ENCODE measurements at places on chromosomes 2 and 18.

- no peak for DNase-seq
Observed at GRCh38 chr2:25044990-25045389, 3.1 kb downstream of the EFR3B start.

- DNase-seq, result no peak
Observed at GRCh38 chr18:59665057-59666006, 31.9 kb downstream of the CCBE1 start.

DNA sequence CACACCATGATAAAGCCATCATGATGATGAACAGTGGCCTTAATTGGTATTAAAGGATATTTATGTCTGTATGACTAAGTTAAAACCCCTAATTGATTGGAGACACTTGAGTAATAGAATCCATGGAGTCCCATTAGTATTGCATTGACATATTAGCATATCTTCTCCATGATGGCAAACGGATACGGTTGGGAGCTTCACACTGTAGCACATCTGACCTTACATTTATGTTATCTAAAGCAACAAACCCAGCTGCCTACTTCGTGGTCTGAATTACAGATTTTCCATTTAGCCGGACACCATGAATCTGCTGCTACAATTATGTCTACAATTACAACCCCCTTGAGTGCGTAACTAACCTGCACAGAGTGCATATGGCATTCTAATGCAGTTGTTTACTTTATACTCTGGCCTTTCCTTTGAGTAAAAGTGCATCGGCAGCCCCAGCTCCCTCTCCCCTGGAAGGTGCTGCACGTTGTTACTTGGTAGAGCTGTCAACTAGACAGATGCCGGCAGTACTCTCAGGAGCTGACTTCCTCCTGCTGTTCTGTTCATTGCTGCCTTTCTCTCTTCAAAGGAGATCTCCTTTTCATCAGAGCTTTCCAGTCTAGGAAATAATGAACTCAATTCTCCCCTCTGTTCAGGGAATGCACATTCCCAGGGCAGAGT, 92.1 kb downstream of the LRRC30 start:
- DNase-seq, result no peak

DNA sequence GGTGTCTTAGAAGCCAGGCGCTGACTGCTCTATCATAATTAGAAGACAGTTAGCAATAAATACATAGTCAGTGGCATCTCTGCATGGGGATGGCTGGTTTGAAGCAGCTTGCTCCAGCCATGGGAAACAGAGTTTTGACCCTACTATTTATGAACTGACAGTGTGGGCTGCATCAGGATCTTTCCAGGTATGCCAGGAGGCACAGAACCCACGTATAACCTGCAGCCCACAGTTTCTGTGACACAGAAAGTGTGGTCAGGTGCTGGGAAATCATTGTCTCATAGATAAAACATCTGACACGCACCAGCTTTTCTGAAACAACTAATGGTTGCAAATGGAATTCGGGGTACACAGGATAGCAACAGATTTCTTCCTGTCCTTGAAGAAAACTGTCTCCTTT, 34.7 kb downstream of the INPP4A start:
- DNase-seq, result no peak

DNA sequence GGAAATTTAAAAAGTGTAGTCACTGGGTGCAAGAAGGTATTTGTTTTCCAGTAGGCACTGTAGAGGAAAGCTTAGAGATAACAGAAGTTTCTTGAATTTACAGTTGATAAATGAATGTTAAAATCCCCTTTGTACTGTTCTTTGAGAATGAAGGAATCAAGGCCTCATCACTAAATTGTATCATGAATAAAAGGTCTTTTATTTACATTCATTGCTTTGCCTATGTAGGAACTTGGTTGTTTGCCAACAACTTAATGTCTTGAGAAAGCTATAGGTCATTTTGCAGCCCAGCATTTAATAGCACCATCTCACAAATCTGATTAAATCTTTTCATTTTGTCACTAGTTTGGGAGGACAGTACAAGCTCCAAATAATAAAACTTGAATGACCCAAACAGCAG, 213.9 kb upstream of the ITGA4 start:
- DNase-seq, result no peak

- DNase-seq, result no peak
Observed at GRCh38 chr2:178422097-178422496, 28.9 kb downstream of the PRKRA start.

DNA sequence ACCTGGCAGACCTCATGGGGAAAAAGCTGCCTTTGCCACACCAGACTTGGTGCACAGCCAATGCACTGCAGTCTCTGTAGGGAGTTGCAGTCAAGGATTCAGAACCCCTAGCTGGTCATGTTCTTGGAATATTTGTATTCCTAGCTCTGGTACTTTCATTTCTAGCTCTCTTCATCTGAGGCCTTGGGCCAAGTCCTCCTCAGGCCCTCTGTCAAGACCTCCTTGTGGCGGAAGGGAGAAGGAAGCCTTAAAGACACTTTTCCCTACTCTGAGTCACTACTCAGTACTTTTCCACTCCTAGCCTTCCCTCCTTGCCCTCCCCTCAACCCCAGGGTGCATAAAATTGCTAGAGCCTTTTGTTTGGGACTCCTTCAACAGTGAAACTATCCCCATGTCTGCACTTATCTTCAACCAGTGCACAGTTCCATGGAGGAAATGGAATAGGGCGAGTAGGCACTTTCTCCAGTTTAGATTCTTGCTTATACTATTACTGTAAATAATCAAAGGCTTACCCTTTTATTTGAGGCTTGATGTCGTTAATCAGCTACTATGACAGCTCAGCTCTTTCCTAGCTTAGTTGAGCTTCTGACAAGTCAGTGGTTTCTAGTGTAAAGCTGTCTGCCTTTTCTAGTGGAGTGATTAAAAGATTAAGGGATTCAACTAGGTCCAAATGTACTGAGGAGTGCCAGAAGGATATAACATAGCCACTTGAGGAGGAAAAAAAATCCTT, 15.8 kb downstream of the M1AP start:
- no peak for DNase-seq

DNA sequence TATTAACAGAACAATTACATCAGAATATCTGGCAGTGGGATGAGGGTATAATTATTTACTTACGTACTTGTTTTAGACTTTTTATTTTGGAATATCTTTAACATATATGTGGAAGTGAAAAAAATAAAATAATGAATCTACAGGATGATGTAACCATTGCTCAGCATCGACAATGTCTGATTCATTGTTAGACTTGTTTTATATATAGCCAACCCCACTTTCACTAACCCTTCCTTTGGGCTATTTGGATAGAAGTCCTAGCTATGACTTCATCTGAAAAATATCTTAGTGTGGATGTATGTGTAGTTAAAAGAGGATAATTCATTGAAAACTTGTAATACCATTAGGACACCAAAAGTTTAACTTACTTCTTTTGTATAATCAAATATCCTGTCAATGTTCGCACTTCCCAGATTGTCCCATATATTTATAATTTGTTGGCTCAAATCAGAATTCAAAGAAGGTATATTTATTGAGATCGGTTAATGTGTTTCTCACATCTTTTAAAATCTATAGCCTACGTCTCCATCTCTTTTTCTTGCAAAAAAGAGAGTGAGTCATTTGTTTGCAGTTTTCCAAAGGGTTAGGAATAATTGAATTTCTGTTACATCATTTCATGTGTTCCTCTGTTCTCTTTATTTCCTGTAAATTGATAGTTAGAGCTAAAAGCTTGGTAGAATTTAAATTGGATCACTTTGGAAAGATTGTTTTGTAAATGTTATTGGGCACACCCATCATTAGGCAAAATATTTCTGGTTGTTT, 506.1 kb upstream of the FAM98A start:
- no peak for DNase-seq

- no peak for DNase-seq
Observed at GRCh38 chr2:172704072-172704936, 31.3 kb upstream of the RAPGEF4 start.

DNA sequence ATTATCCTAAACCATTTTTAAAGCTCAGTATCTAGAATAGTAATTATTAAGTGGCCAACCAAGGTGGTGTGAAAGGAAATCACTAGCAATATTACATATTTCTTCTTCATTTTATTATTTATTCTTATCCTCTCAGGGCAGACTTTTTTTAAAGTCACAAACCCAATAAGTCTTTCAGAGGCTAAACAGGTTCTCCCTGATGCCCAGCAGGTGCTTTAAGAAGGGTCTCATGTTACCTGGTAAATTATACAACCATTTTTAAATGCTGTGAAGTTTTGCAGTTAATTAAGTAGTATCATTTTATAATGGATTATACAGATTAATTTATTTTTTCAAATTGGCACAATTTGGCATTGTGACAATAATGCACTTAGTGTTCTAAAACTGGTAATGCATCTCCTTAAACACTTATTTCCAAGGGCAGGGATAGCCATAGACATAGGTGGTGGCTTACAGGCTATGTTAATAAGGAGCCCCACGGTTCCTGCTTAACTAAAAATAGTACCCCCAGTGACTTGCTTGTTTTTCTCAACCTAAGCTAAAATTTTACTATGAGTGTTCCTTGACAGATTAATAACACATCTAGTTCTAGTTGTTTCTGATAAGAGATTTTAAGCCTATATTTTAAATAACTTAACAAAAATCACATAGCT, 67.0 kb downstream of the PMS1 start:
- no peak for DNase-seq

DNA sequence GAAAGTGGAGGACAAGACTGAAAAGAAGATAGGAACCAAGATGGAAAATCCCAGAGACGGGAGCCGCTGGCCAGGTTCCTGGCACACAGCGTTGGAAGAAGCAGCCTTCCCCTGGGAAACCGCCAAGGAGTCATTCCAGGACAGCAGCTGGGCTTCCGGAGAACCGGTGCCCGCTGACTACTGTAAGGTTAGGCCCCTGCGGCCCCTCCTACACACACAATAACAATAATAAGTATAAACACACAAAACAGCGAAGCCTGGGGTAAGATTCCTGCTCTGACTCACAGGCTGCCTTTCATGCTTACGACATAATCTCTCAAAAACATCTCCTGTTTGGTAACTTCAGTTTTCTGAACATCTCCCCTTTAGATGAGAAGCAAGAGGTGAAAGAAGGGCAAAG, 28.1 kb upstream of the MYCN start:
- DNase-seq, result no peak

GRCh38 chr2:44953499-44953883, 12.0 kb downstream of the SIX3 start:
- DNase-seq, result no peak

GRCh38 chr2:197453914-197454398, 604 bp downstream of the COQ10B start:
- DNase-seq, result no peak

DNA sequence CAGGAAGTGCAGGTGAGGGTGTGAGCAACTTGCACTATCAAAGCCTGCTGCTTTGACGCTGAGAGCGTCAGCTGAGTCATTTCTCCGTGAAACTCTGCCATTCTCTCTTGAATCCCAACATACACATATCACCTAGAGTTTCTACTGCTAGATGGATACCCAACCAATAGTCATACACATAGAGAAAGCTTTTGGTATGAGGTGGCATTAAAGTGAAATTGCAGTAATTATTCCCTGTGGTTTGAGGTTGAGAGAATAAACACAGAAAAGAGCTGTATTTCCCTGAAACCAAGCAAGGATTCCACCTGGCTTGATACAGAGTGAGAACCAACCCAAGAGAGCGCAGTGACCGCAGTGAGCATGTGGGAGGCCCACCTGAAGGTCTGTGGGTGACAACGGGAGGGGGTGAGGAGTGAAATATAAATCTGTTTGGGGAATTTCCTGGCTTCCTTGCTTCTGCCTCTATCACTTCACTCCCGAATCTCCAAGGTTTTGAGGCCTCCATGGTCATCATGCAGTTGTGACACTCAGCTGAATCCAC, 28.8 kb upstream of the TMEM18 start:
- no peak for DNase-seq

DNA sequence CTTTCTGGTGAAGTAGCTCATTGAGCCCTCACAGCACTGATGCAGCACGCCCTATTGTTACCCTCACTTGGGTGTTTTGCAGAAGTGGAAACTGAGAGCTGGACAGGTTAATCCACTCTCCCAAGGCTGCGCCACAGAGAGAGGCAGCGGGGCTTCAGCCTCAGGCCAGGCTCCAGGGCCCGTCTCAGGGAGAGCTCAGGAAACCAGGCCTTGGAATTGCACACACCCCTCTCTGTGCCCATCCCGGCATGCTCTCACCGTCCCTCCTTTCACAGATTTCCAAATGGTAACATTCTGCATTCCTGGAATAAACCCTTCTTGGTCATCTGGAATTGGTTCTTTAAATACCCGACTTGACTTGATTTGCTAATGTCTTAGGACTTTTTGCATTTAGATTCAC, 51.5 kb downstream of the TWIST2 start:
- DNase-seq, result no peak

DNA sequence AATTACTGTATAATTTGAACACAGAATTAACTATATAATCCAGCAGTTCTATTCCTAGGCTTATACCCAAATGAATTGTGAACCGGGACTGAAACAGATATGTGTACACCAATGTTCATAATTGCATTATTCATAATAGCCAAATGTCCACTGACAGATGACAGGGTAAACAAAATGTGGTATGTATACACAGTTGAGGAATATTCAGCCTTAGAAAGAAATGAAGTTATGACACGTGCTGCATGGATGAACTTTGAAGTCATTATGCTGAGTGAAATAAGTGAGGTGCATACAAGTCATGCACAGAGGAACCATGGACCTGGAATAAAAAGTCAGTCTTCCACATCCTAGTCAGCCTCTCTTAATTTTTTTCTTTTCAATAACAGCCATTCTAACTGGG, 91.9 kb downstream of the SH3RF3 start:
- DNase-seq, result no peak

GRCh38 chr2:140714586-140714985, 1416.2 kb downstream of the LRP1B start:
- no peak for DNase-seq

DNA sequence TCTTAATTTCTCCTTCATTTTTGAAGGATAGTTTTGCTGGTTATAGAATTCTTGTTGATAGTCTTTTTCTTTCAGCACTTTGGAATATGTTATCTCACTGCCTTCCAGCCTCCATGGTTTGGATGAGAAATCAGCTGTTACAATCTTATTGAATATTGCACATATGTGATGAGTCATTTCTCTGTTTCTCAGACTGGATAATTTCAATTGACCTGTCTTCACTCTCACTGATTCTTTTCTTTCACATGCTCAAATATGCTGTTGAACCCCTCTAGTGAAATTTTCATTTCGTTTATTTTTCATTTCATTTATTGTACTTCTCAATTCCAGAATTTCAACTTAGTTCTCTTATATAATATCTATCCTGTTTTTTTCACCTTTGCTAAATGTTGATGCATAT, 22.2 kb downstream of the PDK1 start:
- DNase-seq, result no peak

- DNase-seq, result no peak
Observed at GRCh38 chr2:69018678-69019095, 5.7 kb downstream of the ANTXR1 start.

DNA sequence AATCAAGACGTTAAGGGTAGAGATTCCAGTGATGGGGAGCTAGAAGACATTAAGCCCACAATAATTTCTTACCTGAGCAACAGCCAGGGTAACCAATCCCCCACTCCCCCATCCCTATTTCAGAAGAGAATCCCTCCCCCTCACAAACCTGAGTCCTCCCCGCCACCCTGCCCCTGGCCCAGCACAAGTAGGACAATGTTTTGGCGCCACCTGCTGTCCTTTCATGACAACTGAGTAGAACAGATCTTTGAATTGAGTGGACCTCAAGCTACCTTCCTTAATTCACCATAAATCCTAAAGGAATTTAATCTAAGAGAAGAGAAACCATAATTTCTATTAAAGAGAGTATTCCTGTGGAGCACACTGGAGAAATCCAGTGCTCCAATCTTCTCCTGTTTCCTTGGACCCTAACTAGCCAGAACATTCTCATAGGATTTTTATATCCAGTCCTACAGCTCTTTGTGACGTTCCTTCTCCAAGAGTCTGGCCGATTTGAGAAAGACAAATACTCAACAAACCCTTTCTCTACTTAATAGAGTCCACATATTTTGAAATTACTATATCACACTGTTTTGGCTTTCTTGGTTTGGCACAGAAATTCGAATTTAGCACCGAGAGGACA, 41.1 kb downstream of the NHEJ1 start:
- DNase-seq, result peak; percentile 41
